GM04504 (cell line): ENCODE measurements at places on chromosomes 3 and 15.
A peak's percentile ranks its signal among the peaks of the same experiment; 100 is the strongest.

- DNase-seq = no peak
Observed at GRCh38 chr15:69756440-69756839, 303.8 kb downstream of the RPLP1 start.

GRCh38 chr15:81653259-81653658 is 279.2 kb upstream of the TMC3 start:
- DNase-seq = no peak

GRCh38 chr3:109023167-109023566 is 69.5 kb upstream of the GUCA1C start:
- no peak for DNase-seq

DNA sequence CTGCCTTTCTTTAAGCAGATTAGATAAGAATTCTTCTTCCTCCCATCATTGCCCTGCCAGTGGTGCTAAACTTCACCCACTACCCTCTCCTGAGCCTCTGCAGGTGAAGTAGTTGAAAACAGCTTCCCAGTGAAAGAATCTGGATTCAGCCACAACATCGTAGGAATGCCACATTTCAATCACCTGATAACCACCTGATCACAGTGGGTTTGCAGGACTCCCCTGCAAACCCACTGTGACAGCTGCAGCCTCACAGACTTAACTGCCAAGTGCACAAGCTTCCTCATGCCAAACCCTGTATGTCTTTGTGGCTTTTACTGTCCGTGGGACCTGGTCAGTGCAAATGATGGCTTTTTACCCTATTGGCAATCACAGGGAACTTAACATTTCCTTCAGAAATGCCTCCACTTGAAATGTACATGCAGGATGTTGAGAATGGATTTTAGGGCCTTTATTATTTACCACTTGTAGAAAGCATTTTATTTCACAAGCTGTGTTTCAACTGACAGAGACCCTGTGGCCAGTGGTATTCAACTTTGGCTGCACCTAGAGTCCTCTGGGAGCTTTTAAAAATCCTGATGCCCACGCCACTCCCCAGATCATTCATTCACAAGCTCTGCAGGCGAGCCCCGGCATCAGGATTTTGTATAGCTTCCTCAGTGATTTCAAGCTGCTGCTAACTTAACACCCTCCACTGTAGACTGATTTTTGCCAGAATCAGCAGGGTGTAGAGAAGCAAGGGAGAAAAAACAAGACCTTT is 49.1 kb downstream of the OXNAD1 start:
- DNase-seq = no peak

DNA sequence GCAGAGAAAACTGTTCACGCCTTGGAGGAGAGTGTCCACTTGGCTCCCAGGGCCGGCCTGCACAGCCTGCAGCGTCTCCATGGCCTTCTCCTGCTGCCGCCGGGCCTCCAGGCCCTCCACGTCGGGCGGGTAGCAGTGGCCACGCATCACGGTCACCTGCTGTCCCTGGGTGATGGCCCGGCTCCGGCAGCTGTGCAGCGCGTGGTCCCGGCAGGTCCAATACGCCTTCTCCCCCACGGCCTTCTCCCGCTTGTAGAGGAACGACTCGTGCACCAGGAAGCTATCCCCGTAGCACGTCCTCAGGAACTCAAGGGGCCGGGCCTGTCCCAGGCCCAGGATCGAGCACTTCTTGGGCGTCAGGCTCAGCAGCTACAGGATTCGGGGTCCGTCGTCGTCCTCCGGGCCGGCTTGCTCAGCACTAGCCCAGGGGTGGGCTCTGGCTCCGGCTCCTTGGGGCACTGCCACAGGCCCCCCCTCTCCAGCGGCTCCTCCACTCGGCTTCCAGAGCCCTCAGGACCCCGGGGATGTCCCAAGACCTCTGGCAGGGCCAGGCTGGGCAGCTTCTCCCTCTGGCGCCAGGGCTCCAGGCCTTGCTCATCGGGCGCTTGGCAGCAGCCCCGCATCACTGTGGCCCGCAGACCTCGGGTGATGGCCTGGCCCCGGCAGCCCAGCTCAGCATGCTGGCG is 83.6 kb upstream of the FXR1 start:
- no peak for DNase-seq

- no peak for DNase-seq
Observed at GRCh38 chr15:63984331-63984730, 62.0 kb downstream of the DAPK2 start.

DNA sequence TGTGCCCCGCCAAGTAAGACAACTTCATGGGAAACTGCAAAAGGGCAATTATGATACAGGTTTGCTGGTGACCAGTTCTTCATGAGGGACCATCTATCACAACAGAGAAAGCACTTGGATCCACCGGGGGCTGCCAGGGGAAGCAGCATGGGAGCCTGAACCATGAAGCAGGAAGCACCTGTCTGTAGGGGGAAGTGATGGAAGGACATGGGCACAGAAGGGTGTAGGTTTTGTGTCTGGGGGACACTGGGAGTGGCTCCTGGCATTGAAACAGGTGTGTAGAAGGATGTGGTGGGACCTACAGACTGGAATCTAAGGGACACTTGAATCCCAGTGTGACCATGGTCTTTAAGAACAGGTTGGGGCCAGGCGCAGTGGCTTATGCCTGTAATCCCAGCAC is 22.6 kb downstream of the MKRN2 start:
- DNase-seq = no peak

- DNase-seq = peak; percentile 88
Observed at GRCh38 chr3:188348435-188349244, 194.7 kb downstream of the LPP start.
